ENCODE measurements at places on chromosomes 4 and X.

- DNase-seq: no peak
Measured at GRCh38 chr4:17780501-17781299, 721 bp downstream of the FAM184B start.

DNA sequence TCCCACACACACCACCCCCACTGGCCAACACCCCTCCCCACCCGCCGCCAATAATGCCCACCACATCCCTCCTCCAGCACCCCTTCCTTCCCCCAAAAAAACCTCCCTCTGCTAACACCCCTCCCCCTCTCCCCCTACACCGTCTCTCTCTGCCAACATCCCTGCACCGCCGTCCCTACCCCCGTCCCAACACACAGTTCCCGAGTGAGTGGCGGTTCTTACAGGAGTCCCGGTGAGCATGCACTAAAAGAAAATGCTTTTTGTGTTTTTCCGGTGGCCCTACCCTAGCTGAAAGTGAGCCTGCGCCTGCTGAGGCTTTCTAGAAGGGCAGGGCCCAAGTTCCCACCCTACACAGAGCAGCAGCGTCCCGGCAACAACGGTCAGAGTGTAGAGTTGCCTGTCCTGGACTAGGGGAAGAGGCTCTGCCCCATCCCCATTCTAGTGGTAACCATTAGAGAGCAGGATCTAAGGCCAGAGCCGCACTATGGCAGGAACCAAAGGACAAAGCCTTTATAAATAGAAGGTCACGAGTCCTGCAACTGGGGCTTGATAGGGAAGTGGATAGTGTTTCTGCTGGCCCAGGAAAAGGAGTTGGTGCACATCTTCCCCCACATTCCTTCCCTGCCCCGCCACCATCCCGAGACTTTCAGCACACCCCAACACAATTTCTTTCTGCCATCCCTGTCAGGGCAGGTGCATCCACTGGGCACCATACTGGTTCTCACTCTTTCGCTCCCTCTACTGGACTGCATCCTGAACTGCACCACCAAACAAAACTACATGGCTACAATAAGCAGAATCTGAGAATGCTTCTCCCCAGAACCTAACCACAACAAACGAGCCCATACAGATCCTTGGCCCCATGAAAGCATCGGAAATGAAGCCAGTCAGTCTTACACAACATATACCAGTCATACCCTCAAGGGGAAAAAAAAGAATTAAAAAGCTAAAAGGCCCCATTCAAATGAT lies 78.1 kb upstream of the PAGE3 start:
- peak; percentile 7 for DNase-seq

DNA sequence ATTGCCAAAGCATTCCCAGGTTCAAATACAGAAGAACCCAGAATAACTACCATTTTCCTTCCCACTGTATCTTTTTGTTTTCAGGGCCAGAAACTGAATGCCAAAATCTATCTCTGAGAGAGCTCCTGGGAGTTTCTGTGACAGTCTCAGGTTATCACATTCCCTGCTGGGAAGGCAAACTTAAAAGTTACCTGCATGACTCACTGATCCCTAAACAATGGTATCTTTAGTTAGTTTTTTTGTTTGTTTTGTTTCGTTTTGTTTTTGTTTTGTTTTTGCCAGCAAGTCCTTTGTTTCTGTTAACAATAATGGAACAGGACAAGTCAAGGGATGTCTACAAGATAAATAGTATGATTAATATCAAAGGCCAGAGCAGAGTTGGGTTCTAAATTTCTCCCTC lies 34.3 kb downstream of the PAPSS1 start:
- no peak for DNase-seq

GRCh38 chr4:123653236-123653635 lies 256.6 kb downstream of the SPRY1 start:
- DNase-seq: no peak

DNA sequence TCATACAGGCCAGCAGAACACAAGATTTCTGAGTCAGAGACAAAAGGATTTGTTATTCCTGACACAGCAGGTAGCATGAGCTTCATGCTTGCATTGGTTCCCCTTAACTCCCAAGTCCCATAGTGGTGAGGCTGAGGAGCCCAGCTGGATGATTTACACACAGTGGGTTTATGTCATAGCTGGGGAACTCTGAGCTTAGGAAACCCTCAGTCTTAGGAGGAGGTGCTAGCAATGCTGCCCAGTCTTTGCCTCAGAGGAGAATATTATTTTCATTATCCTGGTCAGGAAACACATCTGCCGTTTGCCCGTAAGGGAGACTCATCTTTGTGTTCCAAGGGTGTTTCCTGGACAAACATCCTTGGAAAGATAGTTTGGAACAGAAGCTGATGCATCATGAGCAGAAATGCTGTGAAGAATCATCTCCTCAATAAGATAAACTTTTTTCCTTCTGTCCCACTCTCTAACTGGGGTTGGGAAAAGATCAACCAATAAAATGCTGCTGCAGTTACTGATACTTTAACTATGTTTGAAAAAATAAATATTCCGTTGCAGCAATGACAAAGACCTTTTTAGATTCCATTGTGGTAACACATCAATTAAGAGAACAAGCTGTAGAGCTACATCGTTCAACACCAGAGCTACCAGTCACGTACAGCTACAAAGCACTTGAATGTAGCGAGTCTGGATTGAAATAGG lies 146.8 kb downstream of the DCLK2 start:
- DNase-seq: no peak

- no peak for DNase-seq
Measured at GRCh38 chrX:47658301-47658683, 688 bp downstream of the UXT start.

GRCh38 chr4:152255437-152255836 lies 280.5 kb downstream of the FBXW7 start:
- peak; percentile 23 for DNase-seq

DNA sequence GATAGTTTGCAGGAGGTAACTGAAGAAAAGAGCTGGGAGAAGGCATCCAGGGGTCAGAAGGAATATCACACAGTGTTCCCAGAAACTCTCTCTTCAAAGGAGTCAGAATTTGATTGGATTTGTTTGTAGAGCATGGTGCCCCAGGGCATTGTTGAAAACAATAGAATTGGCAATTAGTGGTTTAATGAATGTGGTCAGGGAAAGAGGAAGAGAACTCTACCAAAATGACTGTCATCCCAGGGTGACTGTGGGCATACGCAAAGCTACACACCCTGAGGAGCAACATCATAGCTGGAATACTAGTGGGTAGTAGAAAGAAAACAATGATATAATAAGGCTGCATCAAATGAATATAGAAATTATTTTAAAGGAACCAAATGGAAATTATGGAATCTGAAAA lies 21.5 kb downstream of the TNIP2 start:
- no peak for DNase-seq

DNA sequence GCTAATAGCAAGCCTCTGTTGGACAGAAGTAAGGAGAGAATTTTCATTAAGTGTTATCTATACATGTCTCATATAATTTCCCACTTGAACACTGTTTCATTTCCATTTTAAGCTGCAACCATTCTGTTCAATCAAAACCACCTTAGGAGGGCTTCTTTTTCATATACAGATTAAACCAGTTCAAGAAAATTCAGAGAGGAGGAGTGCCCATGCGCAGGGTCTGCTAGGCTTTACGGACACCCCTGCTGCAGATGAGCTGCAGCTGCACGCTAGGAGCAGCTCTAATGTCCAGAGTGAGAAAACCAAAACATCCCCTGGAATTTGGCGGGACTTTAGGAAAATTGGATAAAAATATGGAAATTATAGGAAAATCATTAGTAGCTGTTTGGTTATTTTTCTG lies 541.0 kb downstream of the SPRY1 start:
- no peak for DNase-seq

GRCh38 chr4:175106301-175106700 lies 188.1 kb downstream of the ADAM29 start:
- DNase-seq: no peak

GRCh38 chr4:84809946-84810345 lies 156.5 kb downstream of the WDFY3 start:
- DNase-seq: no peak

GRCh38 chr4:138656990-138657389 lies 358.6 kb upstream of the NOCT start:
- DNase-seq: no peak

- no peak for DNase-seq
Measured at GRCh38 chrX:20135944-20136343, 5.7 kb downstream of the EIF1AX start.

DNA sequence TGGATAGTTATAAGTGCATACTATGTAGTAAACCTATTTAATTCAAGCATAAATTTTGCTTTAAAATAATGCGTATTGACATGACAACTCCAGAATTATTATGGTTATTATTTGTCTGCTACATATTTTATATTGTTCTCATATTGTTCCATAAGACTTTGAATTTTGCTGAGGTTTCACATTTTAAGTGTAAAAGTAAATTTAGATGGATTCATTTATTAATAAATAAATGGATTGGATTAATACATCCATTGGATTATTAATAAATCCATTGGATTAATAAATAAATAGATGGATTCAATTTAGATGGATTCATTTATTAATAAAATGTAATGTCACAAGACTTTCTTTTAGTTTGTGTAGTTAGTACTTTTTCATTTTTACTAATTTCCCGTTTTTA lies 1768.0 kb upstream of the PCDH10 start:
- no peak for DNase-seq

DNA sequence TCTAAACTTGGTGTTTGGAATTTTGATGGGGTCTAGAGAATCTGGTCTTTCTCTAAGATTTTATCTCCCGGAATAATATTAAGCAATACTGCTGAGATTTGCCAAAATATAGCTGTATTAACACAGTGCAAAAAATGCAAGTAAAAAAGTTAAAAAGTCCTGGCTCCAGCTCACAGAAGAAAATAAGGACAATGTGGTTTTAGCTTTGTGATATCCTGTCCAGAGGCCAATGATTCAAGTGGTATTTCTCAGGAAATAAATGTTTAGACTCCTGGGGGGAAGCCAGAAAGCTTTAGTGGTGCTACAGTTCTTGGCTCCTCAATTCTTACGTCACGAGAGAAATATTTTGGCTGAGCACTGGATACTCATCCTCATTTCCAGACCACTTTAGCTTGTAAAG lies 40.9 kb upstream of the IL13RA2 start:
- DNase-seq: no peak

- DNase-seq: no peak
Measured at GRCh38 chr4:159047478-159048165, 55.3 kb upstream of the RAPGEF2 start.

- no peak for DNase-seq
Measured at GRCh38 chrX:1803741-1804140, 188.9 kb downstream of the ASMT start.

GRCh38 chr4:145153904-145154298 lies 26.5 kb downstream of the OTUD4 start:
- DNase-seq: no peak

DNA sequence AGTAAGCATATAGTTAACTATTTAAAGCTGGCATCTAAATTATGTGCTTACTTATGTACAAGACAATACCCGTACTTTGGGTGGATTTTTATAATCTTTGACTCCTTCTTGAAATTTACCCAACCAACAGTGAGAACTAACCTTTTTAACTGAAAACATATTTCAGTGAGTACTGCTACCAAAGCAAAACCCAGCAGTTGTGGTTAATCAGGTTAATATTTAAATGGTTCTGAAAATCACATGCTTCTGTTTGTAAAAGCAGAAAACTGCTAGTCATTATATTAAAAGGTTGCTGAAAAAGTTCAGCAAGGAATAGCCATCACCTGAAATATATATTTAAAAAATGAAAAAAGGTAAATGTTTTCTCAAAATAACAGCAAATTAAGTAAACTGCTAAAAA lies 20.0 kb downstream of the UBE2D3 start:
- no peak for DNase-seq

DNA sequence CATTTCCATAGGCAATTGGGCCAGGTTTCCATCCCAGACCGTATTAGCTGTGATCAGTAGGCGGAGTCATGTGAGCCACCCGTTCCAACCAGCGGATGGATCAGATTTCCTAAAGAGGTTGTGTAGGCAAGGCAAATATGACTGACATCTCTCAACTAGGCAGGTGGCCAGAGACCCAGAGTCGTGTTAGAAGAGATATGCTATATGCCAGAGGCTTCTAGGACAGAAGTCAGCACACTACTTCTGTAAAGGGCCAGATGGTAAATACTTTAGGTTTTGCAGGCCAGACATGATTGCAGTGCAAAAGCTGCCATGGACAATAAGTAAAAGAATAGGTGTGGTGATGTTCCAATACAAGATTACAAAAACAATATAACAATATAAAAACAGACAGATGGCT lies 788.4 kb downstream of the RPA4 start:
- no peak for DNase-seq

GRCh38 chr4:41148931-41149330 lies 65.4 kb downstream of the APBB2 start:
- no peak for DNase-seq

DNA sequence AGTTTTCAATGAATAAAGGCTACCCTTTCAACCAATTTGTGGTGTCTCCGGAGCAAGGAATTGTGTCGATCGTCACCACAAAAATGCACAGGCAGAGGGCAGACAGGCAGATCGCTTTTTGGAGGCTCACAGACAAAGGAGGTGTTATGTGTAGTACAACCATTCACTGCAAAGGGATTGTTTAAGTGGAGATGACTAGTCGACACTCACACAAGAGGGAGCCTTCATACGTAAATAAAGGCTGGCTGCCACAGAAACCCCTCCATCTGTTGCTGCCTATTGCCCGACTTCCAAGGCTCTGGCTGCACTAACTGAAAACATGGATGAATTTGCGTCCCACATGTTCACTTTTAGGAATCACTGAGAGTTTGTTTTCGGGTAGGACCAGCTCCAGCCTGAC lies 281.1 kb downstream of the NKX6-1 start:
- DNase-seq: no peak

GRCh38 chrX:152637649-152638442 lies at the start of gene GABRQ:
Gene GABRQ (plus strand): TSS chrX:152637895. CDS start chrX:152638203, 308 bp downstream.
- DNase-seq: peak; percentile 1

DNA sequence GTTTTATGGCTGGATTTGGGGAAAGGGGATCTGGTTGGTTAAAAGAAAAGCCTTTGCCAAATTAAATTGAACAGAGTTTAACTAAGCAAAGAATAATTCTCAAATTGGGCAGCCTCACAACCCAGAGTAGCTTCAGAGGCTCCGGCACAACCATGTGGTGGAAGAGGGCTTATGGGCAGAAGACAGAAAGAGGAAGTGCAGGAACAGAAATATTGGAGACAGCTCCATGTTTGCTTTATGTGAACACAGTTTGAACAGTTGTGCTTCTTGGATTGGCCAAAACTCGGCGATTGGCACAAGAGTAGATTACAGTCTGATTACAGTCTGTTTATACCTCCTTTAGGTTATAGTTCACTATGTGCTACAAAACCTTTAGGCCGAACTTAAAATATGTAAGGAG lies 562.7 kb downstream of the TRIML1 start:
- no peak for DNase-seq
